ENCODE measurements at places on chromosomes 1 and 21. TPM values are rescaled to one million over a fixed set of nuclear protein-coding genes. Genes with fewer than 3 reads are reported as not detected.

Gene TTC34
- 0.22 TPM for total RNA-seq

Gene C2CD2
- 11.5 TPM for total RNA-seq

DNA sequence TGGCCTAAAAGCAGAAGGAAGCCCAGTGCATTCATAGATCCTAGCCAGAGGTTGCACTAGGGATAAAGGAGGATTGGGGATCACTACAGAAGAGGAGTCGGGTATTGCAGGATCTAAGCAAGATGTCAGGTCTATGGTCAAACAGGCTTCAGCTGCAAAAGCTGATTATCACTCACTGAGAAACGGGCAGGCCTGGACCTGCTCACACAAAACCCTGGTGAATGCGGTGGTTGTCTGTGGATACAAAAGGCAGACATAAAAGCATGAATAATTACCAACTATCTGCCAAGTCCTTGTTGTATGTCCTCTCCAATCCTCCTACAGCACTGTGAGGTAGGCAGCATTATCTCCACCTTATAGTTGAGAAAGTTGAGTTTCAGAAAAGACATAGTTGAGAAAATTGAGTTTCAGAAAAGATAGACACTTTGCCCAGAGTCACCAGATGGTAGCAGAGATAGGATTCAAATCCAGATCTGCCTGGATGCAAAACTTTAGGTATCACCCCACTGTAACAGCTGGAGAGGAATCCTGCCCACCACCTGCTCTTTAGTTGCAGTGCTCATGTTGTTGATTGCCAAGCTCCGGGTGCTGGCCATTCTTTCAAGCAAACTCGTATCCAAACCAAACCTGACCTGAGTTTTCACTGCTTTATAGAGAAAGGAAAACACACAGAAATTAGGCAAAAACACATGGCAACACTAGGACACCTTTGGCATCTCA, 49.6 kb upstream of the HOOK1 start:
- no peak for DNase-seq

DNA sequence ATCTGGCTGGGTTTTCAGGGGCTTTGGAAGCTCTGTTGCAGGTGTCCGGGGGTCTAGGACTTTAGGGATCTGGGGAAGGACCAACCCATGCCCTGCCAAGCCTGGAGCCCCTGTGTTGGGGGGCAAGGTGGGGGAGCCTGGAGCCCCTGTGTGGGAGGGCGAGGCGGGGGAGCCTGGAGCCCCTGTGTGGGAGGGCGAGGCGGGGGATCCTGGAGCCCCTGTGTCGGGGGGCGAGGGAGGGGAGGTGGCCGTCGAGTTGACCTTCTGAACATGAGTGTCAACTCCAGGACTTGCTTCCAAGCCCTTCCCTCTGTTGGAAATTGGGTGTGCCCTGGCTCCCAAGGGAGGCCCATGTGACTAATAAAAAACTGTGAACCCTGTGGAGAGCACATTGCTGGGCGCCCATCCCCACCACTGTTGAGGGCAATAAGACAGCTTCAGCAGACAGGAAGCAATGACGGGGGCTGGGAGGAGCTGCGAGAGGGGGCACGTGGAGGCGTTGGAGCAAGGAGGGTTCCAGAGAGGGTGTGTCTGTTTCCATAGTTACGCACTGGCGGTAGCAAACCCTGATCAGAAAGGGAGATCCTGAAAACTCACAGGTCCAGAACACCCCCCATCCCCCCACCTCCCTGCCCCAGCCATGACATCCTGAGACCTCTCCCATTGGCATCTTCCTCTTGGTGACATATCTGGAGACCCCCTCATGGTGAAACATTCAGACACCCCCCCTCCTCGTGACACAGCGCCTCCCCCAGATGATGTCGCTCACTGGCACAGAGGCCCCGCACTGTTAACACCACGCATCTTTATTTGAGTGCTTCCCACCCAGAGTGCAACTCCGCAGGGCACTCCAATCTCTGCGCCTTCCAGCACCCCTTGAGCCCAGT, 8.4 kb downstream of the MYBPH start:
- DNase-seq, result peak; percentile 30

GRCh38 chr21:31945546-31945945, 72.7 kb downstream of the HUNK start:
- peak; percentile 81 for DNase-seq

- DNase-seq, result peak; percentile 90
These were observed 577 bp downstream of the IKBKE start for GRCh38 chr1:206470692-206471414.
